ENCODE measurements at places on chromosomes 6 and 20.

- DNase-seq: no peak
These were observed 82.5 kb downstream of the POPDC3 start for GRCh38 chr6:105097288-105097687.

GRCh38 chr6:14591998-14592397 lies 474.4 kb downstream of the CD83 start:
- DNase-seq: no peak

- no peak for DNase-seq
These were observed 59.4 kb downstream of the UBE2V1 start for GRCh38 chr20:50053362-50054230.

GRCh38 chr6:351011-351866 lies 40.3 kb upstream of the IRF4 start:
- no peak for DNase-seq

DNA sequence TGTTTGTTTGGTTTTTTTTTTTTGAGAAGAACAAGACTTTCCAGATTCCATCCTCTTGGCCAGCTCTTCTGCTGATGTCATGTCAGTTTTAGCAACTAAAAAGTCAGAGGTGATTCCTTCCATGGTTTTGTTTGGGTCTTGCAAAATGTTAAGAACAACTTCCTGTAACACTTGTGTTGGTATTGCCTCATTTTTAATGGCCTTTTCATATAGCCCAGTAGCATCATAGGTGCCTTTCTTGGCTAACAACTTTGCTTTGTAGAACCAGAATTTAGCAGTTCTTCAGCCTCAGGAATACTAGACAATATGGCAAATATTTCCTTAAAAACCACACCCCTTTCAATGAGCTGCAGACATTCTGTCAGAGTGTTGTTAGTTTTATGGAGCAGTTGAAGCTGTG lies 99.5 kb upstream of the SIRPG start:
- no peak for DNase-seq

- no peak for DNase-seq
These were observed 18.8 kb downstream of the MAP3K5 start for GRCh38 chr6:136773473-136773796.

DNA sequence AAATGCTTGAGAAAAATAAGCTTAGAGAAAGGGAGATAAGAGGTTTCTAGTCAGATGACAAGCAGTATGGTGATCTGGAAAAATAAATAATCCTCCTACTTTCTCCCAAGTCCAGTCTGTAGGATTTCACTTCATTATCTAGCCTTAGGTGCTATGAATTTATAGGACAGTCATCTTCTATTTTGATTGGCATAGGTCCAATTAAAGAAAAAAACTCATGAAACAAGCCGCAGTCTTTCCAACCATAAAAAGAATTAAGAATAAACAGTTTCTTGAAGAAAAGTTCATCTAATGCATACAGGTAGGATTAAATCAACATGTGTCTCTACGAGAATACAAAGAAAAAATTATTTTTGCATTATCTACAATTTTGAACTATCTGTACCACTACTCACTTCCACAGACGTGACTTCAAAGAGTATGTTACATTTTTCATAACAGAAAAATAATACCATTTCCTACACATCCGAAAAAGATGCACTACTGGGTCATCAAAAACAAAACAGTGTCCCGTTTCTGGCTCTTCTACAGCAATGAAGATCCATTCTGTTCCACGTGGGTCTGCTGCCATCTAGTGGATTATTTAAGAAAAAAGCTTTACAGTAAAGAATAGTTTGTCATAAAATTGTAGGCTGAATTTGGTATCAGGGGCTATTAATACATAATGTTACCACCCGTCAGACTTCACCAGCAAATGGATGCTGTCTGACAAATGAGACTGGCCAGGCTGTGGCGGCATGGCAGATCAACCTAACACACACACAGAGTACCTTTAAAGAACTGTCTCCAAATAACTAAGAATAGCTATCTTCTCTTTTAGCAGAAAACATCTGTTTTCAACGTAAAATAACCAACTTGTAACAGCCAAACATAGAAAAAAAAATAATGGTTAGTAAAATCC lies 28.9 kb downstream of the STX7 start:
- no peak for DNase-seq

GRCh38 chr6:116084284-116084683 lies 16.4 kb upstream of the NT5DC1 start:
- DNase-seq: no peak

DNA sequence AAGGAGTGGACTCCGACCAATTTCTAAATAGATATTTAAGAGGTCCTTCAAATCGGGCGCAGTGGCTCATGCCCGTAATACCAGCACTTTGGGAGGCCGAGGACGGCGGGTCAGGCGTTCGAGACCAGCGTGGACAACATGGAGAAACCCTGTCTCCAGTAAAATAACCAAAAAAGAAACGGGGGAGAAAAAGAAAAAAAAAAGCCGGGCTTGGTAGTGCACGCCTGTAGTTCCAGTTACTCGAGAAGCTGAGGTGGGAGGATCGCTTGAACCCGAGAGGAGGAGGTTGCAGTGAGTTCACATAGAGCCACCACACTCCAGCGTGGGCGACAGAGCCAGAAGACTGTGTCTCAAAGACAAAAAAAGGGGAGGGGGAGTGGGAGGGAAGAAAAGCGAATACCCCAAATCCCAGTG lies 53.3 kb upstream of the HFE start:
- peak; percentile 54 for DNase-seq

DNA sequence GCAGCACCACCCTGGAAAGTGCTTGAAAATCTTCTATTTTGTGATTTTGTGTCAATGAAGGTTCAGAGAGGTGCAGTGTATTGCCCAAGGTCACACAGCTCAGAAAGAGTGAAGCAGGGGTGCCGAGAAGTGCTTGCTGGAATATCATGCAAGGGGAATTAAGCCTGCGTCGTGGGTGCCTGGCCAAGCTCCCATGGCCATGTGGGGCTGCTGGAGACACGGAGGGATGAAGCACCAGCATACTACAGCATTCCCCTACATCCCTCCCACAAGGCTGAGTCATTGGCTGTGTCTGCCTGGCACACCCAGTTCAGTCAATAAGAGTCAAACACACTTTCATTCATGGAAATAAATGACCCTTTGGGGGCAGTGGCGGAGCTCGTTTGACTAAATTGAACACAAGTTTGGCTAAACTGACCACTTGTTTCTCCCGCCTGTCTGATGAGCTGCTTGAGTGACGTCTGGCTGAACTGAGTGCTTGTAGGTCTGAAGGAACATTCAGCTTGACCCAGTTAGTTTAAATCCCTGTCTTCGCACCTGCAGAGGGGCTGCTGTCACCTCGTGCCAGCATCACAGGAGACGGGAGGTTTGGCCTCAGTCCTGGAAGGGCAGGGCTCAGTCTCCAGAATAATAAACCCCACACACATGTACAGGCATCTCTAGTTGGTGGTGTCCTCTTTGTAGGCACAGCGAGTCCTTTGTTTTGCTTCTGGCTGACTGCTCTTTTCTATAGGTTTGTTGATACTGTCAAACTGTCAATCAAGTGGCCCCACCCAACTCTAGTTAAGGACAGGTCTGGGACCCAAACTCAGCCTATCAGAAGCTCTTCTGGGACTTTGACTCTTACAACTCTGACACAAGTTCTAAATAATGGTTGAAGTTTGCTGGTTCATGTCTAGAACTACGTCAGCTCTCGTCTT lies 8.4 kb upstream of the TGM2 start:
- DNase-seq: no peak

DNA sequence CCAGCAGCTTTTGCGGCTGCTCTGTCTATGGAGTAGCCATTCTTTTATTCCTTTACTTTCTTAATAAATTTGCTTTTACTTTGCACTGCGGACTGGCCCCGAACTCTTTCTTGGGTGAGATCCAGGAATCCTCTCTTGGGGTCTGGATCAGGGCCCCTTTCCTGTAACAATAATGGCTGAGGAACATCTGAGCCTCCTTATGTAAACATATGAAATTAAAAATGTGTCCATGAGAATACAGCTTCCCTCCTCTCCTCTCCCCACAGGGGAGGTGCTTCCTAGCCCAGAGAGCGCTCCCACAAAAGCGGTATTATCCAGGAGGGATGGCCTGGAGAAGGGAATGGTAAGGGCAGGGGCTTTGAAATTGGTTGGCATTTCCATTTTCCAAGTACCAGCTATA lies 81.1 kb downstream of the PSMG4 start:
- no peak for DNase-seq

DNA sequence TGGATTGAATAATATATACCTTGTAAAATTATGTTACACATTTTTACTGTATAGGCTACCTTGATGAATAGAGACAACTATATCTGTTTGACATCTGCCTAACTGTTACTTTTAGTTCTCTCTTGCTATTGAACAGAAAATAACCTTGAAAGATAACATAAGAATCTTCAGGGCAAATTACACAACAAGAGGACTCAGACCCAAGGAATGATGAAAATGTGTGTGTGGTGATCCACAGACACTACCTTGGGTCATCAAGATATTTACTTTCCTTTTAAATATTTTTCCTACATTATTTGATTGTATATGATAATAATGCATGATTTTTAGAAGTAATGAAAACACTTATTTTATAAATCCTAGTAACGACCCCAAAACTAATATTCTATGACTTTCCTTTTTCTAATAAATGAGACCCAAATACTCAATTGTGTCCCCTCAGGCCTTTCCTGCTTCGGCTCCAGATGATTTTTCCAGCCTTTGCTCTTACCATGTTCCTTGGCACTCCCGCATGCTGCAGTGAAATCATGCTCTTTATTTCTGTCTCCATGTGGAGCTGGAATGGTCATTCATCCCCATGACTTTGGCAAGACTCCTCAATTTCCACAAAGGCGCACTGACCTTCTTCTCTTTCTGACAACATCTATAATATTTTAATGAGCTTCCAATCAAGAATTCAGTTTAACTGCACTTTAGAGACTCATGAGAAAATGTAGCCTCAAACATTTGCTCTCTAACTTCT lies 187.6 kb downstream of the EPM2A start:
- DNase-seq: no peak

DNA sequence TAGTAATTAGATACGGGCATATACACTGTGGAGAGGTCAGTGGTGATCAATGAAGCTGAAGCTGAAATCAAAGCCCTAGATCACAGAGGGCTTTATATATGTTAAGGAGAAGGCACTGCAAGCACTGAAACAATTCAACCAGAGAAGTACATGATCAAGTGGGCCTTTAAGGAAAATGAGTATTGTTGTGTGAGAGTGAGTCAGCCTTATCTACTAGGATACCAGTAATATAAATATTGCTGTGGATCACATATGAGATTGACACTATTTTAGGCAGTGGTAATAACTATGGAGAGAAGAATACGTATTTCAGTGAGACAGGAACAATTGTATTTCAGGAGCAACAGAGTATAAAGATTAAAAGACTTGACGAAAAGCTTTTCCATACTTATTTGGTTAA lies 1172.2 kb upstream of the GJE1 start:
- no peak for DNase-seq

- DNase-seq: no peak
These were observed 40.0 kb upstream of the KCNK16 start for GRCh38 chr6:39362487-39362865.

DNA sequence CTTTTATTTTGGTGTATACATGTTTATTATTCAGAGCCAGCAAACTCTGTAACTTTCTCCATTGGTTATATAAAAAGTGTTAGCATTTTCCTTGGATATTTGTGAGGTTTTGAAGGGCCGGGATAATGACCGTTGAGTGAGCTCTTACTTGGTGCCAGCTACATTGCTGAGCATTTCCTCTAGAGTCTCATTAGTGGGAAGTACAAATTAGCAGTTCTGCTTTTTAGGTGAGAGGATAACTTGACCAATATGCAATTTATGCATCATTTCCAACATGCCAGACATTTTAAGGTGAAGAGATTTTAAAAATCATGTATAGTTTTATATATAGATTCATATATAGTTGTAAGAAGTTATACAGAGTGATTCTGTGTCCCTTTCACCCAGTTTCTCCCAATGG lies 84.3 kb downstream of the CARMIL1 start:
- DNase-seq: no peak

GRCh38 chr6:2695454-2696095 lies 55.1 kb downstream of the MYLK4 start:
- DNase-seq: no peak

DNA sequence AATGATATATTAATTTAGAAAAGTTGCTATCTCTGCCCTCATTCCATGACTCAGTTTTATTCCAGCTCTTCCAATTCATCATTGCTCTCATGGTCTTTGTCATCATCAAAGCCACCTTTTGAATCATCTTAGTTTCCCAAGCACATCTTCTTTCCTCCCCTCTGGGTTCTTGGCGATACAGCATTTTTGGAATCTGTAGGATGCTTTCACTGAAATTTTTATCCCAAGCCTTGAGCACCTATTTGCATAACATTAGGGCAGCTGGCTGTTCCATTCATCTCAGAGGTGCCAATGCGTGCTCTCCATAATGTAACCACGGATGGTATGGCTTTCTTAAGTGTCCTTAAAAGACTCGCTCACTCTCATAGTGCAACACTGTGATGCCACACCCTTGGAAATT lies 100.4 kb downstream of the SNX5 start:
- DNase-seq: no peak

DNA sequence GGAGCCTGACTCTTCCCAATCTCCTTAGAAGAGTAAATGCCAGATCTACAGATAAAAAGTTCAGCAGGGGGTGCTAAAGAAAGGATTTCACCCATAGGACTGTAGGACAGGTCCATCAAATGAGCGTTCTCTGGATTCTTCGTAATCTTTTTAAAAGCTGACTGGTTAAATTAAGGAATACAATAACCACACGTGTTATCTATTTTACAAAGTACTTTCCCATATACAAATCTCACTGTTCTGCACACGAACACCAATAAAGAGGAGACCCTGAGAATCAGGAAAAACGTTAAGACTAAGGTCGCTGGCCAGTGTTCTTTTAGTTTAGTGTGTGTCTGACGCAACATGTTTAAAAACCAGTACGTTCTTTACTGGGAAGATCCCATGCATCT lies 542 bp downstream of the TUBE1 start:
- no peak for DNase-seq

DNA sequence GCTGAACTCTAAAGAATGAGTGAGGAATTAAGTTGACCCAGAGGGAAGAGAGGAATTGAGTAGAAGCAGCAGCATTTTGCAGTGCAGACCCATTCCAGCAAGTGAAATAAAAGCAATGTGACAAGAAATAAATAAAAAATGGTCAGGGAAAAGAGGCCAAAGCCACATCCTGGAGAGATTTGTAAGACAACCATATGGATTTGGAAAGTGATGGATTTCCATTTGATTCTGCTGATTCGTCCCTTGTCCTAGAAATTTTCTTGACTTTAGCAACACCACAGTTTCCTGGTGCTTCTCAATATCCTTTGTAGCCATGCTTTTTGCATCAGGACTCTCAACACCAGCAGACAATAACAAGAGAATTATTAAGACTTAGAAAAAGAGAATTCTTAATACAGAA lies 29.8 kb downstream of the ANKEF1 start:
- DNase-seq: no peak

DNA sequence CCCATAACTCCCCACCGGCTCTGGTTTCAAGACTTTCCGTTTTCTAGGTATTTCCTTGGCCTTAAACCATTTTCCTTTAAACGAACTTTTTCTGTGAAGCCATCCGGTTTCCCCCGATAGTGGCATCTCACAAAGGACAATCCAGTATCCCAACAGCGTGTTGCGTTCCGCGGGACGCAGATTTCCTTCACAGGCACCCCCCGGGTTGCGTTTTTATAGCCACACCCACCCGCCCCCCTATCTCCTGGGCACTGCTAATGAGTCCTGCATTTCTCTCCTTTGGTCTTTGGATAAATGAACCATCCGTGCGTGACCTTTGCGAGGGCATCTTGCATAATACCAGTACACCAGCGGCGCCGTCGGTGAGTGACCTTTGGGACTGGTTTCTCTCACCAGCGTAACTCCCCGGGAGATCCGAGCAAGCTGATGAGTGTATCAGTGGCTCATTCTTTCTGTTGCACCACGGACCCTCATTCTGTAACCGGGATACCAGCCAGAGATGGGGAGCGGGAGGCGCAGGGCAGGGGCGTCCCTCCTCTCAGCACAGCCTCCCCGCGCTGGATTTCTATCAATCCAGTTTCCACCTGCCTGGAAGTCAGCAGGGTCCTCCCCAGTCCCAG lies 586 bp upstream of the NQO2 start:
- DNase-seq: no peak

All from H9 (cell line).